Subcutaneous adipose tissue (tissue), 4 donors: ENCODE measurements at places on chromosomes 12 and 14. TPM values are rescaled to one million over a fixed set of nuclear protein-coding genes. Genes with fewer than 3 reads are reported as not detected.

The NUAK1 gene
- 13.8 TPM for total RNA-seq

The USP44 gene
- 2.9 TPM for total RNA-seq

The ADSS1 gene
- total RNA-seq: 2.3 TPM

The PRR13 gene
- total RNA-seq: 61.0 TPM

The PMCH gene
- total RNA-seq: not detected

The KRT71 gene
- not detected for total RNA-seq

The CD163L1 gene
- total RNA-seq: 3.9 TPM

The FZD10 gene
- not detected for total RNA-seq

The PXMP2 gene
- total RNA-seq: 29.7 TPM

The GLI1 gene
- total RNA-seq: not detected

The ASPG gene
- total RNA-seq: not detected
